ENCODE measurements at places on chromosomes 13 and 19.
A peak's percentile ranks its signal among the peaks of the same experiment; 100 is the strongest.

GRCh38 chr19:51354103-51354741, 12.0 kb downstream of the ETFB start:
- no peak for DNase-seq

GRCh38 chr13:32310134-32310706, 4.9 kb downstream of the ZAR1L start:
- DNase-seq: peak; percentile 69

- DNase-seq: no peak
These were observed 3.9 kb downstream of the SIGLEC12 start for GRCh38 chr19:51497666-51498065.

DNA sequence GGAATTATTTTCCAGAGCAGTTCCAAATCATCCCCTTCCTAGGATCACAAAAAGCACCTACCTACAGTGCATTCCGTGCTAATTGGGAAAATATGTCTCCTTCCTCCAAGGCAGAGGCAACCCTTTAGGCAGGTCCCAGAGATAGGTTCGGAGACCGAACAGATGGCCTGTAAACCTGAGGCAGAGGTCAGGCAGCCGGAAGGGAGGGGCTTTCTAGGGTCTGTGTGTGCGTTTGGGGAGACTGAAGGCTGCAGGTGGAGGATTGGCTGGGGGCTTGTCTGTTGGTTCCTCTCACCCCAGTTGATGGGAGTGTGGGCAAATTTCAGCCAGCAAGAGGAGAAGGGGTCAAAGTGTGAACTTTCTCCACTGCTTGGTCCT, 7.1 kb downstream of the KCNN4 start:
- DNase-seq: no peak

GRCh38 chr19:34428549-34429285, 536 bp downstream of the UBA2 start:
- peak; percentile 12 for DNase-seq

GRCh38 chr13:37382146-37382545, 216.4 kb downstream of the POSTN start:
- DNase-seq: no peak

GRCh38 chr13:79289571-79289970, 116.5 kb downstream of the RBM26 start:
- DNase-seq: no peak

DNA sequence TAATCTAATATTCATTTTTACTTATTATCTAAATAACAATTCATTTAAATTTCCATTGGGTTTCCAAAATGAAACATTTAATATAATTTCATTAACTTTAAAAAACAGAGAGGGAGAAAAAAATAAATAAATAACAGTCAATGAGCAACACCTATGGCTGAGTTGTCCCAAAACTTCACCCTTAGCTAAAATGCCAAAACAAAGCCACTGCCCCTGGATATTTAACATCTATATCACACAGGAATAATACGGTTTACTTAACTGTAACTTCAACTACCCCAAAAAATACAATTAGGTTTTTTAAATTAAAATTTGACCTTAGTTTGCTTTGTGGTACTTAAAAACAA, 541 bp downstream of the ELF1 start:
- DNase-seq: no peak

DNA sequence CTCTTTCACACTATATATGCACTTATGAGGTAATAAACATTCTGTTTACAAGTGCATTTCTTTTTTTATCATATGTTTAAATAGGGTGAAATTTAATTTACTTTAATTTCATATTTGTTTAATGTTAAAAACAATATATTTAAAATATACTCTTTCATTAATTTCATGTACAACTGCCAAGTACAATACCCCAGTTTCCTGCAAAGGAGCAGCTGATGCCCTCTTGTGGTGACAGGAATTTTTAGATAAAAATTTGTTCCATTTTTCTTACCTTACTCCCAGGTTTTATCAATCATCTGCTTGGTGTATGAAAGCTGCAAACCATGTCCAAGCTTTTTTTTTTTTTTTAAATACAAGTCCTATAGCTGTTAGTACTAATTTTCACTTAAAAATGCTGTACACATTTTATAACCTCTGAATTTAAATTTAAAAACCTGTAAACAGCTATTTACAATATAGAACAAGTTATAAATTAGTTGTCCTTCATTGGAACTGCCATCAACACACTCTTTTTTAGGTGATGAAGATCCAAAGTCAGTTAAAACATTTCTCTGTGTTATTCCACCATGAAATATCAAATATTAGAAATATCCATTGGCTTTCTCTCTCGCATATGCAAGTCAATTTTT, 4.9 kb downstream of the PCDH20 start:
- peak; percentile 10 for DNase-seq

DNA sequence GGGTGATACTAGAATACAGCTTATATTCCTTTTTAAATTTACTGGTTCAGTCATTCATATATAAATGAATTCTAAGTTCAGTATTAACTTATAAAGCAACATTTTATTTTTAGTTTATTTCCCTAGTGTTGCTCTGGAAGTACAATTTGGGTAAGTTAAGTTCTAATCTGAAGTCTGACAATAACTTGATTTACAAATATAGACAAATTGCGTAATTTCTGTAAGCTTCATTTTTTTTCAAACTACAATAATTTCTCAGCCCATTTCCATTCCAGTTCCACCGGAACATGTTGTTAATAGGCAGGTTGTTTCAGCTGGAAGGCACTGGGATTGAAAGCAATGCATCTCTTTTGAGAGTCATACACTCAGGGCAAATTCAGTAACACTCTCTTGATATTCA, 2000.7 kb downstream of the OLFM4 start:
- no peak for DNase-seq

GRCh38 chr13:94128430-94128829, 351.1 kb downstream of the DCT start:
- no peak for DNase-seq

DNA sequence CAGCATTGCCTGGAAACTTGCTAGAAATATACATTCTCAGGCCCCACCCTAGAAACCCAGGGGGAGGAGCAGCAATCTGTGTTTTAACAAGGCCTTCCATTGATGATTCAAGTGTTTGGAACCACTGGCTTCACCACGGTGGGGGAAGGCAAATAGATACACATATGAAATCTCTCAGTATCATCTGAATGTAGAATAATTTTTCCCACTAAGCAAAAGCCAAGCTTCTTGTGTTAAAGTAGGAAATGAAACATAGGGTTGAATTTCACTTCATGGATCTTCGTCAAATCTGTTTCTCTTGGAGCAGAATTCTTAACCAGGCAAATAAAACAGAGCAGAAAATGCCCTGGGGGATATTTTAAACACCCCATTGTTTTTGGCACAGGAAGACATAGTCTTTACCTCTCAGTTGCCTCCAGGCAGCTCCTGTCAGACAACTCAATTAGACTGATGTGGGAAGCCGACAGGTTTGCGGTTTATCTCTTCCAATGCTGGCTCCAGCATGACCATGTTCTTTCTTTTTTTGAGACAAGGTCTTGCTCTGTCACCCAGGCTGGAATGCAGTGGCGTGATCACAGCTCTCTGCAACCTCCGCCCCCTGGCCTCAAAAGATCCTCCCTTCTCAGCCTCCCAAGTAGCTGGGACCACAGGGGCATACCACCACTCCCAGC, 213.0 kb downstream of the FOXO1 start:
- no peak for DNase-seq

DNA sequence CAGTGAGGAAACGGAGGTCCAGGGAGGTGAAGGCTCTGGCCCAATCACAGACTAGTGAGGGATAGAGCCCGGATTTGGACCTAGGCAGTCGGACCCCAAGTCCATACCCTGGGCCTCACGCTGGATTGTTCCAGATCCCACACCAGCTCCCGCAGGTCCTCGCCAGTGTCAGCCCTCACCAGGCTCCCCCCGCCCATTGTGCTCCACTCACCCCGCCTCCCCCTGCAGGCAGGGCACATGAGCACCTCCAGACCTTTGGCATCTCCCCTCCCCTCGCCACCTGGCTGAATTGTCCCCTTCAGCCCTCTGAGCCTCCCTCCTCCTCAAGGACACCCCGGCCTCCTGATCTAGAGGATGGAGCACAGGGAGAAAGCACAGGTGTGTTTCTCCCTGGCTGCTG, 152.4 kb downstream of the KATNAL1 start:
- no peak for DNase-seq

GRCh38 chr19:43681821-43682220, 11.9 kb upstream of the PLAUR start:
- DNase-seq: no peak

DNA sequence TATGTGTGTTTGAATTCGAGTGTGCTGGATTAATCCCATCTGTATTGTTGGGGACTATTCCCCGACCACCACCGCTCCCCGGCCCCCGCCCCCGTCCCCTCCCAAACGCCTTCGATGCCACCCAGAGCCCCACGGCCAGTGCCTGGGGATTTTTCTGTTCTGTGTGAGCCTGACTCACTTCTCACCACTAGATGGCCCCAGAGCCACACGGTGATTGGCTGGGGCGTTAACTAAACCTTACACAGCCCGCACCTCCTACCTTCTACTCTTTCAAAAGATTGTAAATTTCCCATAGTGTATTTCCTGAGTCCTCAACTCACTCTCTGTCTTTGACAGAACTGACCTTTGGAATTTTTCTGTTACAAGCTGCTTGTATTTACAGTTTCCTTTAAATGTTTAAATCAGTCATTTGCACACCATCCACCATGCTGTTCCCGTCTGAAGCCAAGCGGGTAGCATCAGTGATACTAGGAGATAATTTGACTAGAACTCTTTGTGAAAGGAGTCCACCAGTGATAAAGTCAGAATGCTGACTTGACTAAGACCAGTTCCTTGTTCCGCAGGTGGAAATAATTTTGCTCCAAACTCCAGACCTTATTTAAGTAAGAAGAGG, 61.4 kb downstream of the RFX2 start:
- DNase-seq: peak; percentile 54

DNA sequence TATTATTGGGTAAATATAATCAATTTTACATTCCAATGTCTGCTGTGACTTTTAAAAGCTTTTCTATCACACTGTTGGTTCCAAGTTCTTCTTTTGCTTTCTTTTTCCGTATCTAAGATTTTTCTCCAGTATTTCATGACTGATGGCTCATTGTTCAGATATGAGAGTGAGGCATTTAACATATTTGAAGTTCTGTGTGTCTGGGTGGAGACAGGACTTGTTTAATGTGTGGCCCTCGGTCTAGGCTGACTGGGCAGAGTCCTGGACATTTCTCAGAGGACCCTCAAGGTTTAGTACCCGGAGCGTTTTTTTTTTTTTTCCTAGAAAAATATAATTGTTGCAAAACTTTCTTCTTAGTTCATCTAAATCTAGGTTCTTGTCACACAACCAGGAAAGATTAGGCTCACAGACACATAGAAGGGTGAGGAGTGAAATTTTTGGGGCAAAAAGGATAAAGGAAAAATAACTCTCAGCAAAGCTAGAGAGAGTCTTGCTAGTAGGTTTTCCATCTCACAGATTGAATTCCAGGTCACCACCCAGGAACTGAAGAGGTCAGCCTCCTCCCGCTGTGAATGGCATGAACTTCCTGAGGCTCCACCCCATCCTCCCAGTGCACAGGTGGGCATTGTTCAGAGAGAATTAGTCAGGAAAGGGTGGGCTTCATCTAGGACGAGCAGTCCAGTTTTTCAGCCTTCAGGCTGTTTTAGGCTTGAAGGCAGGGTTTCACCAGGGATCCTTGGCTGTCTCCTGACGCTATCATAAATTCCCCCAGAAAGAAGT, 1002.4 kb upstream of the PCDH9 start:
- DNase-seq: no peak

DNA sequence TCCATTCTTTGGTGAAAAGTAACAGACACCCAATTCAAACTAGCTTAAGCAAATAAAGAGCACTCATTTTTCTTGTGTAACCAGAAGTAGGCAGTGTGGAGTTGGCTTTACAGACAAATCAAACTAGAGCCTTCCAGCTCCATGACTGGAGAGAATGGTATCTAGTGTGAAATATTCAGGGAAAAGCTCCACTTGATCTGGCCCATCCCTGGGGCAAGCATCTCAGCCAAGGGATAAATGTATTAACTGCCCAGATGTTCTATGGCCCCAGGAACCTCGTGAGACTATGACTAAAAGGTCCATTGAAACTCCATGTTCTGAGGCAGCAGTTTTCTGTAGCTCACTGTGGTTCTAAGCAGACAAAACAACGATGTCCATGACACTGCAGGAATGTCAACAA, 49.9 kb downstream of the TBC1D4 start:
- no peak for DNase-seq

GRCh38 chr13:29802621-29803020, 47.8 kb downstream of the UBL3 start:
- DNase-seq: no peak

- no peak for DNase-seq
These were observed 215.3 kb downstream of the KLF5 start for GRCh38 chr13:73274147-73274546.

DNA sequence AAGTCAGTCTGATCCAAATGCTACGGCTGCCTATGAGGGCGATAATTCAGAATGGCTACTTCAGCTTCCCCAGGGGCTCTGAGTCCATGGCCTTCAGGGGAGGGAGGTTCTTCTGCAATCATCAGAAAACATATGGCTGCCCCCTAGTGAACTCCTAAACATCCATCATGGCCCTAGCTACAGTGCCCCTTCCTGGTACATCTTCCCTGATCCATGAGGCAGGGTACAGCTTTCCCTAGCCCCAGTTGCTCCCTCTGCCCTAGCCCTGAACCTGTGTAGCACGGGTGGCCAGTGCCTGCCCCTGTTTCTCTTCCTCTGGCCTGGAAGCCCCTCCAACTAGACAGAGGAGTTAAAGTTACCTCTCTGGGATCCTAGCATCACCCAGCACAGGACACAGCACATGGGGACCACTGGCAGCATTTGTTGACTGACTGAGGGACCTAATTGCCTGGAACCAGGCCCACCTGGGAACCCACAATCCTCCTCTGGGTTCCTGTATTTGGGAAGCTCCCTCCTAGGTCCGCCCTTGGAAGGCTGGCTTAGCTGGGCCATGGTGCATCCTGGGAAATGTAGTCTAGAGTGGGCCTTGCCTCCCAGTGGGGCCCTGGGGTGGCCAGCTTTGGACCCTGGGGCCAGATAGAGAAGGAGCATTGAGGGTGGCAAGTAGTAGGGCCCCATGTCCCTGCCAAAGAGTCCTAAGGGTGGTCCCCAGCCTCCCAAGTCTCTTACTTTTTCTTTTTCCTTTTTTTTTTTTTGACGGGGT, 17.7 kb upstream of the SEMA6B start:
- DNase-seq: no peak

GRCh38 chr19:35119578-35120155, 4.0 kb downstream of the FXYD3 start:
- DNase-seq: no peak

- DNase-seq: no peak
These were observed 54.4 kb downstream of the ZNF136 start for GRCh38 chr19:12217332-12217731.

- no peak for DNase-seq
These were observed 22.0 kb downstream of the GGACT start for GRCh38 chr13:100566543-100566942.

GRCh38 chr13:80139196-80139595, 201.7 kb downstream of the SPRY2 start:
- no peak for DNase-seq

Data from Jurkat, Clone E6-1 (cell line).